ENCODE measurements at places on chromosomes 2 and 18.

DNA sequence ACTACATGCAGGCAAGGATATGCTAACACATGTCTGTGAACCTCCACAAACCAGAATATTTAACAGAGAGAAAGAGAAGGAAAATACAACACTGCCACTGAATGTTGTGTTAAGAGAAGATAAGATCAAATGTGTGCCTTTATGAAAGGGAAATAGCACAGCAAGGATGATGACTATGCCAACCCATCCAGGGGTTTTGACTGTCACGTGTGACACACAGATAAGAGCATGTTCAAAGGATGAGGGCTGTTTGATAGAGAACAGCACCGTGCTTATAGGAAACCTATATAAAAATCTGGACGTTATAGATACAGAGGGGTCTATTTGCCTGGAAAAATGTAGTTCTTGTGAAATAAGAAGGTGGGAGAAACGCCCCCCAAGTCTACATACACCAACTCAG, 911.8 kb downstream of the CPS1 start:
- no peaks in the 10 kb centered on the region for H3K36me3 ChIP-seq
- no peaks in the 10 kb centered on the region for H3K27me3 ChIP-seq
- H3K27ac ChIP-seq: no peak overlapping the region
- H3K4me3 ChIP-seq: no peak overlapping the region
- no peak for DNase-seq

- H3K27me3 ChIP-seq: no peaks in the 10 kb centered on the region
- no peak overlapping the region for H3K27ac ChIP-seq
- peaks cover under 1% of the 10 kb centered on the region for H3K4me1 ChIP-seq
- DNase-seq: no peak
- H3K36me3 ChIP-seq: no peaks in the 10 kb centered on the region
Measured at GRCh38 chr2:119710281-119710680, 31.3 kb downstream of the TMEM177 start.

GRCh38 chr2:237474931-237475703, 11.9 kb upstream of the MLPH start:
- peak overlapping the region; percentile 89 for H3K27ac ChIP-seq
- peak overlapping the region; percentile 73 for H3K4me3 ChIP-seq
- peaks cover 21% of the 10 kb centered on the region for H3K4me1 ChIP-seq
- peaks cover 15% of the 10 kb centered on the region for H3K27me3 ChIP-seq
- H3K36me3 ChIP-seq: no peaks in the 10 kb centered on the region

DNA sequence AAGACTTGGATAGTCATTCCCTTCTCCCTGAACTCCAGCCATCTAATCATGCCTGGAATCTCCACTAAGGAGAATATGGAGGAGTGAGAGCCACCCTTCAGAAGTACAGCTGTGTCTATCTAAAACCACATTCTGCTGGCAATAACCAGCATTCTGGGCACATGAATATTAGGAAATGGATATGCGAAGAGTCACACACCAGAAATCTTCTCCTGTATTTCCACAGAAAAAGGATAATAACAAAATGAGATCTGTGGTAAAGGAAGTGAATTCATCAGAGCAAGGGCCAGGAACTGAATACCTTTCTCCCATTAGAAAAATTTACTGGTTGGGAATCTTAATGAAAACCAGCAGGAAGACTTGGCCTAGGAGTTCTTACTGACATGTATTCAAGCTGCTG, 218.8 kb downstream of the SCG2 start:
- no peak for DNase-seq
- H3K4me1 ChIP-seq: no peaks in the 10 kb centered on the region
- no peaks in the 10 kb centered on the region for H3K27me3 ChIP-seq
- H3K27ac ChIP-seq: no peak overlapping the region
- H3K36me3 ChIP-seq: no peaks in the 10 kb centered on the region

DNA sequence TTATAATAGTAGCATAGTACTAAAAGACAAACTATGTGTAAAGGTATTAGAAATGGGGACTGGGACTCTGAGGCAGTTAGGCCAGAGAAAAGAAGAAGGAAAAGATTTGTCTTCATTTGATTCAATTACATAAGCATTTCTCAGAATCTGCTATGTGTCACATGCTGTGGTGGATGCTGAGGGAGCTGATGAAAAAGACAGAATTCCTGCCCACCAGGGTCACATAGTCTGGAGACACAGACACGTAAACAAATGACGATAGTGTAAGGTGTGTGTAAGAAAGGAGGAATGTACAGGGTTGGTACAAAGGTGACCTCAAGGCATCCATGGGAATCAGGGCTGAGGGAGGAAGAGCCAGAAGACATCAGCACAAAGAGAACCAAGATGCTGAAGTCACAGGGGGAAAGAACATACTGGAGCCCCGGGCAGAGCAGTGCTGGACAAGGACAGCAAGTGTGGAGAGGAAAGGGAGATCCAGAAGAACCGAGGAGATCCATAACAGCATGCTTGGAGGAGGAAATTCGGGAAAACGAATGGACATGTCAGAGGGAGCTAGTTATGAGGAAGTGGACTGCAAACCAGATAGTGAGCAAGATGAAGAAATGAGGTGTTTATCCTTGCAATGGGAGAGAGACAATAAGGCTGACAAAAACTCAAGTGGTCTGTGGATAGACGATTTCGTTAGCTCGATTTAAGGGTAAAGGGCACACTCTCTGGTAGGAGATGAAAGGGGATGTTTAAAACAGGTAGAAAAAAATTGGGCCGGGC, 1.2 kb upstream of the MAPRE3 start:
- H3K27ac ChIP-seq: no peak overlapping the region
- H3K27me3 ChIP-seq: peaks cover 15% of the 10 kb centered on the region
- H3K4me1 ChIP-seq: peaks cover 15% of the 10 kb centered on the region
- no peak for DNase-seq
- peak overlapping the region; percentile 27 for H3K4me3 ChIP-seq
